Activated gamma-delta T cell (primary cell): ENCODE measurements at places on chromosomes 13 and 19.
A peak's percentile ranks its signal among the peaks of the same experiment; 100 is the strongest.

DNA sequence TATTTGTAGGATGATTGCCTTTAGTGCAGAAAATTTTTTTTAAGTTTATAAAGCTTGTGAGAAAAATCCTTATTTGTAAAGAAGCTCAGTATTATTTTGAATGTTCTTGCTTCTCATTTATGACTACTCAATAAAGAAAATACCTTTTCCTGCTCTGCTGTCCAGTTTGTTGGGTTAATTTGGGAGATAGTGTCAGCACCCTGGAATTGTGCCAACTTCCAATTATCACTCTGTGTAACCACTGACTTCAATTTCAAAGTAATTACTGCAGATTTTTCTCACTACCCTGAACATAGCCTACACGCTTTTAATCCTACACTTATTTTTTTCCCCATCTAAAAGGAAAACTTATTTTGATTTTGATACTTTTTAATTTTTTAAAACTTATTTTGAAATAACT lies 93.1 kb downstream of the GGACT start:
- DNase-seq = no peak

GRCh38 chr19:20351244-20351643 lies 184.2 kb downstream of the ZNF486 start:
- DNase-seq = no peak

- DNase-seq = no peak
Measured at GRCh38 chr19:50255115-50255514, 51.7 kb downstream of the MYH14 start.

GRCh38 chr19:42334697-42335373 lies 9.4 kb downstream of the MEGF8 start:
- DNase-seq = no peak

DNA sequence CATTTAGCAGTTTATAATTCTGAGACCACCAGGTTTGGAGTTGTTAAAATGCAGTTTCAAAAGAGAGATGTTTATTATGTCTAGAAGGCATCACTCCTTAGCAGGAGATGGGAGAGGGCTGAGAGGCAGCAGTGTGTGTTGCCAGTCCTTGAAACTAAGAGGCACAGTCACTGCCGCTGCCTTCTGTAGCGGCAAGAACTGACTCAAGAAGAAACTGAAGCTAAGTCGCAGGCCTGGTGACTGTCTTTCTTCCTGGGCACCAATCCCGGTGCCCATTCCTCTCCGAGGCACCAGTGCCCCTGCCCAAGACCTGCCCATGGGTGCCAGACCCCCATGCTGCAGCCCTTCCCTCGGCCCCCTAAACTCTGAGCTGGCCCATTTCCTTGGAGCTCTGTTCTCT lies 20.1 kb downstream of the N4BP2L1 start:
- no peak for DNase-seq

GRCh38 chr19:15280048-15280725 lies 47.9 kb upstream of the EPHX3 start:
- DNase-seq = no peak

GRCh38 chr13:87376081-87376480 lies 295.1 kb upstream of the SLITRK5 start:
- no peak for DNase-seq

GRCh38 chr19:5186293-5187050 lies 154.1 kb downstream of the PTPRS start:
- no peak for DNase-seq

DNA sequence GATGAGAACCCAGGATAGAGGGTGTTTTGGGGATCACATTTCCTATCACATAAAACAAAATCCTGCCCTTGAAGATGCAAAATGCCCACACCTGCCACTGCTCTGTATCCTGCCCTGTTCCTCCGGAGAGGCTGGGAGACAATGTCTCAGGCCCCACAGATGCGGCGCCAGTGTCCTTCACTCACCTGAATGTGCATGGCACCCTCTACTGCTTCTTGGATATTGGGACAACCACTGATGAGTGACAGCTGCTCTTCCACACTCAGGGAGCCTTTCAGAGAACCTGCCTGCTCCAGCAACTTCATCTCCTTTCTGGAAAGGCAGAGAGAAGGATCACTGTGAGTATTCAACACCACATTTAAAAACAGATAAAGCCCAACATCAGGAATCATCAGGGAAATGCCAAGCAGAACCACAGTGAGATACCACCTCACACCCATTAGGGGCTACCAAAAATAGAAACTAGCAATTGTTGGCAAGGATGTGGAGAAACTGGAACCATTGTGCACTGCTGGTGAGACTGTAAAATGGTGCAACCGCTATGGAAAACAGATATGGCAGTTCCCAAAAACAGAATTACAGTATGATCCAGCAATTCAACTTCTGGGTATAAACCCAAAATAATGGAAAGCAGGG lies 36.4 kb downstream of the CRYL1 start:
- DNase-seq = no peak

- no peak for DNase-seq
Measured at GRCh38 chr13:33058776-33059327, 42.6 kb downstream of the KL start.

DNA sequence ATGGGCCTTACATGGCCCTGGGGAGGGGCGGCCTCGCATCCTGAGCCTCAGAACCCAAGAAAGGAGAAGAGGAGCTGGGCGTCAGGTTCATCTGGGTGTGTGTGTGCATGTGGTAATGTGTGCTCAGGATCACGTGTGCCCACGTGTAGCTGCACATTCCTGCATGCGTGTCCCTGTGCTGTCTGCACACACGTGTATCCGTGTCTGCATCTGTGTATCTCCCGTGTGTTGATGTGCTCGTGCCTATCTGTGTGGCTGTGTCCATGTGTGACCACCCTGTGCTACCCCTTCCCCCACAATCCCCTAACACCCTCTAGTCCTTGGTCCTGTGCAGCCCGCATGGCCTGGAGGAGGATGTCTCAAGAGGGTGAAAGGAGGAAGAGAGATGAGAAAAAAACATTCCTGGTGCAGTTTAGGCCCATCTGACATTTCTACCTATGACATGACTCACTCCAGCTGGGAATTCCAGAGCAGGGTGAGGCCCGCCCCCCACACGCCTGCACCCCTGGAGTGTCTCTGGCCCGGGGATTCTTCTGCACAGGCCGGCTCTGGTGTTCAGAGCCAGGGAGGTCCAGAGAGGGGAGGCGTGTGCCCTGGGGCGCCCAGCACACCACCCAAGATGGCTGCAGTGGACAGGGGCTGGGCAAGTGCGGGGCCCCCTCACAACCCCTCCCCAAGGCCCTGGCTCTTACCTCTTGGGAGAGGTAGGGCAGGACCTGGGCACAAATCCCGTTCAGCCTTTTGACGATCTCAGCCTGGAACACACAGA lies 7.1 kb downstream of the TLE5 start:
- no peak for DNase-seq

GRCh38 chr19:51188227-51188559 lies 36.7 kb upstream of the CD33 start:
- no peak for DNase-seq

DNA sequence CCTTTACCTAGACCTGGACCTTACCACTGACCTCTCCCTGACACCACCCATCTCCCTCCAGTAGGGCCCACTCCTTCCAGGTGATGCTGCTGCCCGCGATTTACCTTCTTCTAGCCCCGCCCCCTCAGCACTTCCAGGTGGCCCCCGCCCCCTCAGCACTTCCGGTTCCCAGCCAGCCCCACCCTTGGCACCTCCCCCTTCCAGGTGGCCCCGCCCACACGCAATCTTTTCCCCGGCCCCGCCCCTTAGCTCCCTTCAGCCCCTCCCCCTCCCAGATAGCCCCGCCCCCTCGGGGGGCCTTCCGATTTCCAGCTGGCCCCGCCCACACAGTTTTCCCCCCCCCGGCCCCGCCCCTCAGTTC lies 586 bp downstream of the LIG1 start:
- DNase-seq = peak; percentile 78

DNA sequence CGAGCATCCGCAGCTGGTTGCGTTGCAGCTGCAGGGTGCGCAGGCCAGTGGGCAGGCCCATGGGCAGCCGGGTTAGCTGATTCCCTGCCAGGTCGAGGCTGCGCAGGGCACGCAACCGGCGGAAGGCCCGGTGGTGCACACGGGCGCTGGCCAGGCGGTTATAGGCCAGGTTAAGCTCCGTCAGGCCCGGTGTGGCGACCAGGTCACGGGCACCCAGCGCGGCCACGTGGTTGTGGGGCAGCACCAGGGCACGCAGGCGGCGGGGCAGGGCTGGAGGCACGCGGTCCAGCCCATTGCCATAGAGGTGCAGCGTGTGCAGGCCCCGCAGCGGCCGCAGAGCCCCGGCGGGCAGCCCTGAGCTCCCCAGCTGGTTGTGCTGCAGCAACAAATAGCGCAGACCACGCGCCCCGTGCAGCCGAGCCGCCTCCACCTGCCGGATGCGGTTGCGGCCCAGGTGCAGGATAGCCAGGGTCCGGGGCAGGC lies 5.3 kb downstream of the PODNL1 start:
- DNase-seq = no peak

DNA sequence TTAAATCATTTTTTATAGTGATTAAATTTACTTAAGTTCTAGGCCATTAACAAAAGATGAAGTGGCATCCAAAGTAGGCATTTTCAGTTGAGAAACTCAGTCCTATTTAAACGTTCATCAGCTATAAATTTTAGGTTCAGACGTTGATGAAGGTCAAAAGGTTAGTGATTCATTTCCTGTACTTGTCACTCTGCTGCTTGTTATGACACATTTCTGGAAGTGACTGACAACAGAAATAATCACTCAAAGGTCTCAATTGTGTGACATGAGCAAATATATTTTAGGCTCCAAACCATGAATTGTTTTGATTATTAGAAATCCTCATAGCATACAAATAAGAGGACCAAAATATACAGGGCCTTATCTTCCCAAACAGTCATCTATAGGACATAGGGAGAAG lies 10.3 kb upstream of the EDNRB start:
- no peak for DNase-seq

- no peak for DNase-seq
Measured at GRCh38 chr13:112434937-112435523, 58.9 kb downstream of the SPACA7 start.

- DNase-seq = no peak
Measured at GRCh38 chr19:55690109-55690768, 15.2 kb downstream of the EPN1 start.

- no peak for DNase-seq
Measured at GRCh38 chr13:60838581-60838980, 441.6 kb downstream of the TDRD3 start.

DNA sequence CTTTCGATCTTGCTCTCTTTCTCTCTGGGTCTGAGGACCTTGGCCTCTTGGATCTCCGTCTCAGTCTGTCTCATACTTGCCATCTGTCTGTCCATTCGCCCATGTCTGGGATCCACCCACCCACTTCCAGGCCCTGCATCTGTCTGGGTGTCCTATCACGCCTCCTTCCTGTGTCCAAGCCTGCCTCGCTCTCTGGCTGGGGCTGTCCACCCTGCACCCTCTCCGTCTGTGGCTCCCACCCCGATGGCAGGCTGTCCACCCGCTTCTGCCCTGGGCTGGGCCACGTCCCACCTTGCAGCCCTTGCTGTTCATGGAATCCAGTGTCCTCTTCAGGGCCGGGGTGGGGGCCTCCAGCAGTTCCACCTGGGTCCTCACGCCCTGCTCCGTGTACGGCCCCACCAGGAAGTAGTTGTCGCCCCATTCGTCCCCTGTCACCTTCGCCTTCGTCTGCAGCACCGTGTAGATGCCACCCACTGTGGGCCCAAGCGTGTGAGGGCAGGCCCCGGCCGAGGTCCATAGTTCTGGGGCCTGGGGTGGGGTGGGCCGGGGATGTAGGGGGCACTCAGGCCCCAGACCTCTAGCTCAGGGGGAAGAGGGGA lies 2.0 kb downstream of the GYS1 start:
- DNase-seq = no peak

DNA sequence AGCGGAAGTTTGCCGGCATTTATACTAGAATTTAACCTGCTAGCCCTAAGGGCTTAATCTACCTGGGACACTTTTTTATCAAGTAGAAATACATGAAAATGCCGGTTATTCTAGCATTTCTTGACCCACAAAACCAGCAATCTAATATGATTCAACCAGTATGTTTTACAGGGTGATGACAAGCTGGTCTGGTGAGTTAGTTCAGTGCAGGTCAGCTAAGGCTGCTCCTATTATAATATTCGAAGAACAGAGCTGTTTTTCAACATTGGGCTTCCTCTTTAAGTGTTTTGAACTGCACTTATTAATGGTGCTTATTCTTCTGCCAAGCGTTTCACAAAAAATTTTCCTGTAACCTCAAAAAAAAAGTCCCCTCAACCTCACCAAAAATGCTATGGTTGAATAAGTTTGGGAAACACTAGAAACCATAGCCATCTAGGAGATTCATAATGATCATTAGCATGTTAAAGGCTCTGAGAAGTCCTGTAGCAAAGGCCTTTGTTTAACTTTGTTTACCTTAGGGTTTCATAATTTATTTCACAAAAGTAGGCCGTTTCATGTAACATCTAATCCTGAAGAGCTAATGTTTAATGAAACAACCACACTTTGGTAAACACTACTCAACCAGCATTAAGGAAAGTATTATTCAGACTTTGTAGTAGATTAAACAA lies 526.6 kb downstream of the KLF12 start:
- DNase-seq = no peak

DNA sequence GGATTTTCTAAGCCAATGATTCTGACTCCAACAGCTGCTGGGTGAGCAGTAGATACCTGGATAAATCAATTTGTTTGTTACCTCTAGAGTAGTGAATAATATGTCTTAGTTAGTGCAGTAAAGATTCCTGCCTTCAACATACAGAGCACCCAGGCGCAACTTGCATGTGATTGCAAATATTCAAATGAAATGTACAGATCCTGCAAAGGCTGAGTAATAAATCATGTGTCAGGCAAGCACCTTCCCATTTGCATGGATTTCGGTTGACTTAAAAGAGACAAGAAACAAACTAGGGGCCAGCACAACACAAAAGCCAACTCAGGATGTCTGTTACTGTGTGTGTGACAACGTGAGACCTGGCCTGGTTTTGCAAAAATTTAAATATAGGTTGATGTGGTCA lies 79.7 kb downstream of the TNFSF11 start:
- no peak for DNase-seq

DNA sequence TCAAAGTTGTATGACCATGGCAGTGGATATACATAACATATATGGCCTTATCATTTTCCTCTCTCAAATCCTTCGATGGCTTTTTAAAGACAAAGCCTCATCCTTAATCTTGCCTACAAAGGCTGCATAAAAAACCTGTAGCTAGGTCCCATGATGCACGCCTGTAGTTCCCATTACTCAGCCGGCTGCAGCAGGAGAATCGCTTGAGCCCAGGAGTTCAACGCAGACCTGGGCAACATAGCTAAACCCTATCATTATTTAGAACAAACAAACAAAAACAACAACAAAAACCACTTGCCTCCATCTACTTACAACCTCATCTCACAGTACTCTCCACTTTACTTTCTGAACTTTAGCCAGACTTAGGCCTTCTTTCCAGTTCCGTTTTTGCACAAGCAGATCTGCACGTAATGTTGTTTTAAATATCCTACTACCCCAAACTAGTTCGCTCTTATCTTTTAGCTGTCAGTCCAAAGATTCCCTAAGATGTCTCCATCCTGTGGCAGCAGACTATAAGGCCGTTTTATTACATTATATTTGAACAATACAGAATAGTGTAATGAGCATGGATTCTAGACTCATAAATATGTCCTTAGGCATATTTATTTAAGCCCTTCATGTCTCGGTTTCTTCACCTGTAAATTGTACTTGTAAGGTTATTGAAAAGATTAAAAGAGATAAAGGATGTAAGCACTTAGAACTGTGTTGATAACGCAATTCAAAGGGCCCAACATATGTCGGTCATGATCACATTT lies 969 bp upstream of the POMP start:
- DNase-seq = no peak

GRCh38 chr13:90709319-90709718 lies 638.2 kb upstream of the MIR17HG start:
- no peak for DNase-seq

GRCh38 chr19:17183858-17184321 lies 31.3 kb upstream of the USE1 start:
- DNase-seq = no peak
